ENCODE measurements at places on chromosomes 5 and 9.

GRCh38 chr5:132641241-132641723, 16.7 kb upstream of the IL13 start:
- no peak for DNase-seq

- DNase-seq = no peak
Observed at GRCh38 chr5:125719681-125720347, 703.4 kb upstream of the GRAMD2B start.

DNA sequence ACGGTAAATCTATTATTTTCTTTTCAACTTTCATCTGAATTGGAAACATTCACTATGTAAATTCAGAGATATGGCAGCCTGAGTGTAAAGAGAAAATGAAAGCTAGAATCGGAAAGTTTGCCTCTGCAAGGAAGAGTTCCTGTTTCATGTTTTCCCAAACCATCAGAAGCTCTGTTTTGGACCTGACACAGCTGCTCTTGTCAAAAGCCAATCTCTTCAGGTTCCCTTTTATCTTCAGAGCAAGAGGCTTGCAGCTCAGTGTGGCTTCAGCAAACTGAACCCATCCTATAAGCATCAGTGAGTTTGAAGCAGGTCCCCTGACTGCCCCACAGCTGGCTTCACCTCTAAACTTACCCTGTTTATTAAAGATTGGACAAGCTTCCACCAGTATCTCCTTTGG, 1099.7 kb downstream of the DTWD2 start:
- no peak for DNase-seq

DNA sequence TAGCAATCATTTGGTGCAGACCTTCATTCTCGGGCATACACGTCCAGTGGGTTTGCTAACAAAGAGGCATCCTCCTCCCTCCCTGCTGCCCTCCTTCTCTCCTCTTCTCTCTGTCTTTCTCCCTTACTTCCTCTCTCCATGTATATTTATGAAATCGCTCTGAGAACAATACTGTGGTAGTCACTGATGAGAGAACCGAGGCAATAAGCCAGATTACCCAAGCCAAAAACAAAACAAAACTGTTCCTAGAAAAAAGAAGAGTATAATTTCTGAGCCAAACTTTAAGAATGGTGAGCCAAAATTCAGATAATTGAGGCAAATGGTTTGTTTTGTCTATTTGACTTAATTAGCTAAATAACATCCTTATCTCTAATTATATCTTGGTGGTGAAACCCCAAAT, 15.8 kb upstream of the HMHB1 start:
- no peak for DNase-seq

- DNase-seq = no peak
Observed at GRCh38 chr5:121152411-121152810, 688.3 kb downstream of the PRR16 start.

- no peak for DNase-seq
Observed at GRCh38 chr9:2966565-2967300, 122.8 kb upstream of the PUM3 start.

- no peak for DNase-seq
Observed at GRCh38 chr9:488448-488847, 273.8 kb downstream of the DOCK8 start.

DNA sequence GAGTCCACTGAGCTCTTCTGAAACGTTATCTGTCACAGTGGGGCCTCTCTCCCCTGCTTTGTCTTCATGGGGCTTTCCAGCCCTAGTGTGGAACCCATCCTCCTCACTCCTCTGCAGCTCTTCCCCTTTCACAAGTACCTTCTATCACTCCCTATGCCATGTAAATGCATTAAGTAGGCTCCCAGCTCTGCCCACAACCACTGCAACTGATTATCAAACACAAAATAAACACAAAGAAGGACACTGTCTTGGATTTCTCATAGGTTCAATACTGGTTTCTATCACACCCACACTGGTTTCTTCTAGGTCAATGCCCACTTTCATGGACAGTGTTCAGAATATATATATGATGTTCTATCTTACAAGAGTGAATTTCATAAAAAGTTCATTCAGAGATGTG, 139.4 kb downstream of the GNAQ start:
- no peak for DNase-seq

DNA sequence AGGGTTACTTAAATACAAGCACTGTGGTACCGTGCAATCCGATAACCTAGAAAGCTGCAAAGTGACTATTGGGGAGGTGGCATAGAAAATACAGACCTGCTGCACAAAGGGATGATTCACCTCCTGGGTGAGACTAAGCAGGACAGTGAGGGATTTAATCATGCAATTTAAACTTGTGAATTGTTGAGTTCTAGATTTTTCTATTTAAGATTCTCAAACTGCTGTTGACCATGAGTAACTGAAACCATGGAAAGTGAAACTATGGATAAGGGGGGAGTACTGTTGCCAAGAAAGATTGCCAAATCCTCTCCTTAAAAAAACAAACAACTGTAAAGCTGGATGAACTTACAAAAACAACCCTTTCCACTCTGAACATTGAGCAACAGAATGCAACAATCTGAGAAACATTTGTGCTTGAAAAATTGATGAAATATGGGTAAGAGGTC, 61.5 kb upstream of the NUDT12 start:
- no peak for DNase-seq

DNA sequence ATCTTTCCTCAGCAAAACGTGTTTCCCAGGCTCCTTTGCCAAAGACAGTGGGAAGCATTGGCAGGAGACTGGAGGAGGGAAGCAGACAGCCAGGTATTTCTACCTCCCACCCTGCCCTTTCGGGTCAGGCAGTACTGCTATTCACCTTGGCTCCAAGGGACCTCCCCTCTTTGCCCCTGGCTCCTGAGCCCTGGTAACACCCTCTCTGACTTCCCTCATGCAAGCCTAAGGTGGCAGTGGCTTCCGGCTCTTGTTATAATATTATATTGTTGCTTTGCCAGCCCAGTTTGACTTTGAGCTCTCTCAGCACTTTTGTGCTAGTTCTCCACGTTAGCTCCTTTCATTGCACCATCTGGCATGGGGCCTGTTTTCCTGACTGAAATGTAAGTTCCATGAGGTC, 81.6 kb upstream of the IFNK start:
- DNase-seq = no peak

DNA sequence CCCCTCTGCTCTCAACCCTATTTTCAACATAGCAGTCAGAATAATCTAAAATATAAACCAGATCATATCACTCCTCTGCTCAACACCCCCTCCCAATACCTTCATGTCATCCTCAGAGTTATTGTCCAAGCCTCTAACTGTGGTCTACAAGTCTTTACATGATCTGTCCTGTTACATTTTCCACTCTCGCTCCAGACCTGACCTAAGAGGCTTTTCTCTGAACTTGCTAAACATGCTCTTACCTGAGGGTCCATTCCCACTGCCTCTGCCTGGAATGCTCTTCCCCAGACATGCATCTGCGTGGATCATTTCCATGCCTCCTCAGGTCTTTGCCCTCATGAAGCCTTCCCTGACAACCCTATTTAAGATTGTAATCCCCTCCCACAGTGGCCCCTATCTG, 12.0 kb downstream of the NIPSNAP3B start:
- DNase-seq = no peak

DNA sequence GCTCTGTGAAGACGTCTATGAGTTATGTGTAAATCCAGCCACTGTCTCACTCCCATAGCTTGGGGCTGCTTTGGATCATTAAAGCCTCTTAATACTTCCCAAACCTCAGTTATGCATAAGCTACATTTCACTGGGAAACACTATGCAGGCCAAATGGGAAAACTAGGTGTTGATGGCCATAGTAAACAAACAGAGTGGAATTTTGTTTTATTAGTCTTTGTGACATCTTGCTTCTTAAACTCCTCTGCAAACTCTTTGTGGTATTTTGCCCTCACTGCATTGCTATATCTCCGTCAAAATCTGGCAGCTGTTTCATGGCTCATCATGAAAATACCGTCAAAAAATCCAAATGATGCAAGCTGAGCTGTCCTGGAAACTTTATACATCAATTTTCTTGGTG, 167.2 kb upstream of the HMHB1 start:
- no peak for DNase-seq

DNA sequence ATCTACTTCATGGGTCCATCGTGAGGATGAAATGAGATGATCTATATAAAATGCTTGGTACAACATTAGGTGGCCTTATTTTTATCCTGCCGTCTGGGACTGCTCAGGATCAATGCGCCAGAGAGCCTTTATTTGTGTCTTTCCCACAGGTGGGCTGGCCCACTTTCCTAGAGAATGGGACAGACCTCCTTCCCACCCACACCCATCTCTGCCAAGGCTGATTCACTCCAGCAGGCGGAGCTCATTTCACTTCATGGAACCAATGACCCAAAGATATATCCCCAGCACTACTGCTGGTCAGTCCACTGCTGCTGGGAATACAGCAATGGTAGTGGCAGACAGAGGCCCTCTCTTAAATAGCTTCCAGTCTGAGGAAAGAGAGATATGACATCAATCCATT, 35.7 kb downstream of the TGFBI start:
- DNase-seq = no peak

DNA sequence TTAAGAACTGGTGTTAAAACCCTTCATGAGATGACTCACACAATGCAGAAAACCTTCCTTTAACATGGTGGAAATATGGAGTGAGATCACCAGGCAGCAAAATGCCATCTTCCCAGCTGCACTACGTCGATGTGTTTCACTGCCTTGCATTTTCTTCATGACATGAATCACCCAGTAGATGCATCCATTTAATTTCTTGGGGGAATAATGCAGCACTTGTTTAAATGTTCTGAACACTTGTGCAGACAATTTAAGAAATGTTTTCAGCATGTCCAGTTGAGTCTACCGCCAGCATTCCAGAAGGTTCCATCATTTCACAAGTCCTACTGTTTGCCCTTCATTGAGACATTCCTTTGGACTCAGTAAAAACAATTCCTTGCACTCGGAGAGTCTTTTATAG, 81.6 kb downstream of the ADAMTS16 start:
- no peak for DNase-seq

GRCh38 chr9:35702696-35703095, 13.0 kb upstream of the TPM2 start:
- no peak for DNase-seq

- no peak for DNase-seq
Observed at GRCh38 chr5:38208782-38209378, 49.5 kb upstream of the EGFLAM start.

DNA sequence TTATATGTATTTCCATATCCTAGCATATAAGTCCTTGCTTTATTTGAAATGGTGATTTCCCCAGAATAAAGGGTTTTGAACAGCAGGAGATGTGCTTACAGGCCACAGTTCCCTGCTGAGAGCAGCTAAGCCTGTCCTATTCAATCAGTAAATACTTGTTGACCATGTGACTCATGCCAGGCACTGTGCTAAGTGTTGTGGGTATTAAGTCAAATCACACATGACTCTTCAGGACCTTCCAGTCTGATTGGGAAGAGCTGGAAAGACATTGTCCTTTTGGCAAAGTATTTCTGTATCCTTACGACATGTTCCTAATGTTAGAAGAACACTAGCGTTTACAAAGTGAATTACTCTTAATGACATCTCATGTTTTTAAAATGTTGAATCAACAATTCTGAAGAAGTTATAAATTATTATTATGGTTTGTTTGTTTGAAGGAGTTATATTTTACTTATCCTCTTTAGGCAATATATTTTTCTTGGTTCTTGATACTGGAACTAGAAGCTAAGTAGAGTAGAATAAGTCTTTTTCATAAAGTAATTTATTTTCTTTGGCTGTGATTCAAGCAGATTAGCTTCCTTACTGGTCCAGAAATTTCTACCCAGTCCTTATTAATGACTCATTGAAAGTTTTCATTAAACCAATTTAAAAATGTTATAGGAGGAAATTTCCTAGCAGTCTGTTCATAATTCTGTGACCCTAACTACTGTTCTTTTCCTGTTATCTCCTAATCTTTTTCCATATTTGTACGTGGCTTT, 82.1 kb downstream of the GAPVD1 start:
- no peak for DNase-seq

DNA sequence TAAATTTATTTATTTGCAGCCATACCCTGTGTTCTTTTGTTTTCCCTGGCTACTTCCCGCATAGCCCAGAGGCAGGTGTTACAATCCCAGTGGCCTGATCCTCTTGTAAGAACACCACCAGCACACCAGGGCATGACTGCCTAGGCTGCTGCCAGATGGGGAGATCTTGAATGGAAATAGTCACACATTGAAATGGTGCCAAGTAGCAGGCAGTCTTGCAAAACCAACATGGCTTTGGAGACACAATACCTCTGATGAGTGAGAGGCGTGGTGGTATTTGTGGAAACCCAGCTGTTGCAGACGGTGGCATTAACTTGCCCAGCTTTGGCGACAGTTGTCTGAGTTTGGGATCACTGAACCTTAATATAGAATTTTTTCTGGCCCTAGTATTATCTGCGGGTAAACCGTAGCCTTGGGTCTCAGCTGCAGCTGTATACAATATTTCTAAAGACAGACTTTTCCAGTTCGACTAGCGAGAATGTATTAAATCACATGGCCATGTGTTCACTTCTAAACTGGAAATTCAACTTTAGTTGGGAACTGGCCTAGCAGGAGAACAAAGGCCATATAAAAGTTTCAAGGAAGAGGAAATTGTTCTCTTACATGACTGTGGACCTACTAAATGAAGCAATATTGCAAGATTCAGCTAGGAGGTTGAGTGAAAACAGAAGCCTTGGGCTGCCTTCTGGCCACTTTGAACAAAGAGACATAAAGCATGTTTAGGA, 277.0 kb downstream of the SMARCA2 start:
- no peak for DNase-seq

- no peak for DNase-seq
Observed at GRCh38 chr9:14819183-14819582, 91.0 kb downstream of the FREM1 start.

GRCh38 chr9:135130207-135130976, 42.9 kb downstream of the OLFM1 start:
- DNase-seq = no peak

- DNase-seq = no peak
Observed at GRCh38 chr5:114360816-114361723, 800 bp upstream of the KCNN2 start.

DNA sequence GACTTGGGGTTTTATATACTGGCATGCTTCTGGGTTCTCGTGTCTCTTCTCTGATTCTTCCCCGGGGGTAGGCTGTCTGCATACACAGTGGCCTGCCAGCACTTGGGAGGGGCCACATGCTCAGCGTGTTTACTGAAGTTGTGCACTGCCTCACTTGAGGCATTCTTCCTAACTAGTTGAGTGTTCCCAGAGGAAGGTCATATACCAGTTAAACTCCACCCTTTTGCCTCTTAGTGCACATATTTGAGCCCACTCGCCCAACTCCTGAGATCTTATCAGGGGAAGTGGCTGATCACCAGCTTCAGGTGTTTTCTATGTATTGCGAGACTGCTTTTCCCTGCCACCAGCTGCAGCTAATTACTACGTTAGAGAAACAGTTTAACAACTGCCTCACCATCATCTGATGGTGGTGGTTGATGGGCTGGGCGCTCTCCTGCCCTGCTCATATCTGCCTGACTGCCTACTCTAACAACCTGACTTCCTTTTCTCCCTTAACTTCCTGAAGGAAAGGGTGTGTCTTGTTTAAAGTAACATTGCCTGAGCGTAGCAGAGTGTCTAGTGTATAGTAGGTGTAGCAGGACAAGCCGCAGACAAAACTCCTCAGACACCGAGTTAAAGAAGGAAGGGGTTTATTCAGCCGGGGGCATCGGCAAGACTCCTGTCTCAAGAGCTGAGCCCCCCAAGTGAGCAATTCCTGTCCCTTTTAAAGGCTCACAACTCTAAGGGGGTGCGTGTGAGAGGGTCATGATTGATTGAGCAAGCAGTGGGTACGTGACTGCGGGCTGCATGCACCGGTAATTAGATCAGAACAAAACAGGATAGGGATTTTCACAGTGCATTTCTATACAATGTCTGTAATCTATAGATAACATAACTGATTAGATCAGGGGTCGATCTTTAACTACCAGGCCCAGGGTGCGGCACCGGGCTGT, 60.1 kb upstream of the CLINT1 start:
- peak; percentile 22 for DNase-seq

- DNase-seq = no peak
Observed at GRCh38 chr9:93807166-93808074, 147.7 kb downstream of the BARX1 start.
